Activated effector memory CD4-positive, alpha-beta T cell treated with anti-CD3 and anti-CD28 coated beads, Interleukin-2, amount 50 U/mL, for 16 hours (primary cell): ENCODE measurements at places on chromosomes 2 and 18.
A peak's percentile ranks its signal among the peaks of the same experiment; 100 is the strongest.

DNA sequence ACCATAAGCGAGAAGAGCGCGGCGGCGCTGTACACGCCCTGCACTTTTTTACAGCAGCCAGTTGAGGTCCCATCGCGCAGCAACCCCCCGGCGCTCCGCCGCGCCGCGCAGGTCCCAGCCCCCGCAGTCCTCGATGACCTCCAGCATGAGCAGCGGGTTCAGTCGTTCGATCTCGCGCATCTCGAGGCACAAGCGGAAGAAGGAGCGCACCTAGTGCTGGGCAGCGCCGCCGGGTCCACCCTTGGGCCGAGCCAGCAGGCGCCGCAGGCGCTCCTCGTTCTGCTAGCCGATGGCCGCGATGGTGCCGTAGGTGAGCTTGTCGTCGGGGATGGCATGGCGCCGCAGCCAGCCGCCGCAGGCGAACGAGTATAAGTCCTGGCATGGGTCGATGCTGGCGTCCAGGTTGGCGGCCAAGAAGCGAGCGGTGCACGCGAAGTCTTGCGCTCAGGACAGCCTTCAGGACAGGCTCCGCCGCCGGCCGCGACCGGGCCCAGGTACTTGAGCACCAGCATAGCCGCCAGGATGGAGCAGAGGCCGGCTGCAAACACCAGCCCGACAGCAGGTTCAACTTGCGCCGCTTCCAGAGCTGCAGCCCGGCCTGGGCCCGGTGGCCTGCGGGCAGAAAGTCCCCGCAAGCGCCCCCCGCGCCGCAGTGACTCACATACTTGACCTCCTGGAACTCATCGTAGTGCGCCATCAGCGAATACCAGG, 8.3 kb downstream of the ALPP start:
- no peak for DNase-seq

GRCh38 chr2:99140860-99141109, 722 bp upstream of the C2orf15 start:
- DNase-seq: no peak

DNA sequence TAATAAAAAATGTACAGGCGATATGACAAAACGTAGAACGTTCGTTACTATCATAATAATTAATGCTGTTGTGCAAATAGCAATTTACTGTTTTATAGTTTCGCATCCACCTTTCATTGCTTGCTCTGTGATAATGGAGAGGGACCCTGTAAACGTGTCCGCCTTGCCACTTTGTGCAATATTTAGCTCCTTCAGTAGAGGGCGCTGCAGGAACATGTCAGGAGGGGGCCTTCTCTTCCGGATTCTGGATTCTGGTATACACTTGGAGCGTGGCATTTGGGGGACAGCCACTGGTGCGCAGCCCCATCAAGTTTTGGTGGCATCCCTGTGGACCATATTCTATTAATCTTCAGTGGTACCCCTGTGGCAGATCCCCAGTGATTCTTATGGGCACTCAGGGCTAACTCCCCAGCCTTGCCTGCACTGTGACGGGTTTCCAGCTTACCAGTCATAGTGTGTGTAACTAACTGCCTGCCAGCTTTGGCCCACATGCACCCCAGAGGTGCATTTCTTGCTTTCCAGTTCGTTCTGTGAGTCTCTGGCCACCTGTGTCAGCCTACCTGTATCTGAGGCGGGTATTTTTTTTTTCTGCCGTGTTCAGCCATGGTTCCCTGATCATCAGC, 140.3 kb downstream of the CYRIA start:
- DNase-seq: no peak

DNA sequence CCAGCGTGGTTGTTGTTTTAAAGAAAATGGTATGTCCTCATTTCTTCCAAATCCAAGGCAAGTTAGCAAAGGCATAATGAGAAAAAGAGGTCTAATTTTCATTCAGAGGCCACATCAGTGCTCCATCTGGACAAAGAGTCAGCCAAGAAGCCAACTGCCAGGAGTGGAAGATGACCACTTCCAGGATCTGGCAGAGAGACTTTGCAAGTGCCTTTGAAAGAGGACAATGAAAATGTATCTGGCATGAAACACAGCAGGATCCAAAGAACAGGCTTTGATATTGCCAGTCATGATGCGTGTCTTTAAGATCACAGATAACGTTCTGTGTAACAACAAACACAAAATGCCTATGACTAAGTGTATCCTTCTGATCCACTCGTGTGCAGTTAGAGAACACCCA, 82.8 kb downstream of the AFF3 start:
- no peak for DNase-seq

GRCh38 chr2:69603146-69603743, 40.3 kb downstream of the AAK1 start:
- DNase-seq: no peak

- DNase-seq: no peak
These were observed 2.1 kb upstream of the TRIB2 start for GRCh38 chr2:12714391-12715221.

GRCh38 chr2:155708071-155708470, 624.5 kb downstream of the NR4A2 start:
- no peak for DNase-seq

DNA sequence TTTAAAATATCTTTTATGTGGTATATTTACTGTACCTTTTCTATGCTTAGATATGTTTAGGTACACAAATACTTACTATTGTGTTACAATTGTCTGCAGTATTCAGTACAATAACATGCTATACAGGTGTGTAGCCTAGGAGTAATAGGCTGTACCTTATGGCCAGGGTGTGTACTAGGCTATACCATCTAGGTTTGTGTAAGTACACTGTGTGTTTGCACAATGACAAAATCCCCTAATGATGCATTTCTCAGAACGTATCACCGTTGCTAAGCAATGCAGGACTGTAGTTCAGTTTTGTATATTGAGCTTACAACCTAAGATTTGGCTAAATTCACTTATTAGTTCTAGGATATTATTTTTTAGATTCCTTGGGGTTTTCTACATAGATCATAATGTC, 332.3 kb upstream of the HS6ST1 start:
- DNase-seq: no peak

GRCh38 chr18:4102901-4103300, 352.2 kb downstream of the DLGAP1 start:
- DNase-seq: no peak

GRCh38 chr2:9033385-9034168, 30.1 kb upstream of the MBOAT2 start:
- no peak for DNase-seq

GRCh38 chr2:159230145-159230877, 56.2 kb downstream of the WDSUB1 start:
- DNase-seq: no peak

- peak; percentile 76 for DNase-seq
These were observed 5.2 kb downstream of the ZFP36L2 start for GRCh38 chr2:43221124-43221762.

GRCh38 chr2:170022692-170023091, 155.3 kb upstream of the MYO3B start:
- no peak for DNase-seq

- no peak for DNase-seq
These were observed 10.5 kb downstream of the PLB1 start for GRCh38 chr2:28506112-28506910.

DNA sequence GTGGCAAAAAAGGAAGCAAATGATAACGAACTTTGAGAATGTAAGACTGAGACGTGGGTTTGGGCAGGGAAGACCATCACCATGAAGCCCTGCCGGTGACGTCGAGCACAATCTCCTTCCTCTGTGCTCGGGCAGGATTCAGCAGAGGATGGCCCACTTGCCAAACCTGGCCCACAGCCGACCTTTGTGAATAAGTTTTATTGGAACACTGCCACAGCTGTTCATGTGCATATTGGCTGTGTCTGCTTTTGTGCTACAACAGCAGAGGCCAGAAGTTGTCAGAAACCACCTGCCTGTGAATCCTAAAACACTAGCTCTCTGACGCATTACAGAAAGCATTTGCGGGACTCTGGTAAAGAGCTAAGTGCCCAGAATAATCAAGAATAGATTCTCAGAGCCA, 223.9 kb downstream of the MYT1L start:
- DNase-seq: no peak

DNA sequence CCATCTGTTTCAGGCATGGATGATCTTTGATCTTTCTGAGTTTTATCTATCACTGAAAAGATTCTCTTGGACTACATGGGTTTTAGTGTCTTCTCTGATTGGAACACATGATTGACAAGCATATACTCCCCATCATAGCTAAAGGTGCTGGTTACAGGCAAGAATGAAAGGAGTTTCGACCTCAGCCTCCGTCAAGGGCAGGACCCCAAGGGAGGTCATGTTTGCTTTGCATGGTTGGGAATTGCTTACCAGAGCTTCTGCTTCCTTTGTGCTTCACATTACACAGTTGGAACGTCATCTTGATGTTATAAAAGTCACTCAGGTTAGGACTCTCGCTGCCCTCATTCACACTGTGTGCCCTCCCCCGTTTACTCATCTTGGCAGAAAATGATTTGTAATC, 287.7 kb downstream of the PIK3C3 start:
- DNase-seq: no peak

DNA sequence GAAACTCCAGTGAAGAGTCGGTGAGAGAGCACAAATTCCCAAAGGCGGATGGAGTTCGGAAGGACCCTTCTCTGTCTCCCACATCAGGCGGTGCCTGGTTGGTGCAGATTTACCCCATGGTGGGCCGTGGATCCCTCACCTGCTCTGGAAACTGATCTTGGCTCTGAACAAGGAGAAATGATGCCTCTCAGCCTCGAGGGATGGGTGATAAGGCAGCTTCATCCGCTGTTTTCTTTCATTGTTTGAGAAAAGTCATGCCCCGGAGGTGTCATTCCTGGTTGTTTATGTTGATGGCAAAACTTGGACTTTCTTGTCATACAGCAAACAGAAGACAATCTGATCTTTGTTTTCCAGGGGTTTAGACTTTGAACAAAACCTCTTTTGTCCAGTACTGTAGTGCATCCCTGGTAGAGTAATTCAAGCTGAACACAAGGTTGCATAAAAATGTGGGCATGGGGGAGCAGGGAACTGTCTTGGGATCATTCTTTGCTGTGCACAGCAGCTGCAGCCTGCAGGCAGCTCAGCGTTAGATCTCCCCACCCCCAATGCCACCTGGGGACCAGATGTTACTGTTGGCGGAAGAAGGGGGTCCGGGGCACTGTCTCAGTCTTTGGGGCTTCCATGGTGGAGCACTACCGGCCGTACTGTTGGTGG, 81.3 kb downstream of the NFATC1 start:
- no peak for DNase-seq

- DNase-seq: no peak
These were observed 84.6 kb upstream of the RANBP2 start for GRCh38 chr2:108634576-108635160.

DNA sequence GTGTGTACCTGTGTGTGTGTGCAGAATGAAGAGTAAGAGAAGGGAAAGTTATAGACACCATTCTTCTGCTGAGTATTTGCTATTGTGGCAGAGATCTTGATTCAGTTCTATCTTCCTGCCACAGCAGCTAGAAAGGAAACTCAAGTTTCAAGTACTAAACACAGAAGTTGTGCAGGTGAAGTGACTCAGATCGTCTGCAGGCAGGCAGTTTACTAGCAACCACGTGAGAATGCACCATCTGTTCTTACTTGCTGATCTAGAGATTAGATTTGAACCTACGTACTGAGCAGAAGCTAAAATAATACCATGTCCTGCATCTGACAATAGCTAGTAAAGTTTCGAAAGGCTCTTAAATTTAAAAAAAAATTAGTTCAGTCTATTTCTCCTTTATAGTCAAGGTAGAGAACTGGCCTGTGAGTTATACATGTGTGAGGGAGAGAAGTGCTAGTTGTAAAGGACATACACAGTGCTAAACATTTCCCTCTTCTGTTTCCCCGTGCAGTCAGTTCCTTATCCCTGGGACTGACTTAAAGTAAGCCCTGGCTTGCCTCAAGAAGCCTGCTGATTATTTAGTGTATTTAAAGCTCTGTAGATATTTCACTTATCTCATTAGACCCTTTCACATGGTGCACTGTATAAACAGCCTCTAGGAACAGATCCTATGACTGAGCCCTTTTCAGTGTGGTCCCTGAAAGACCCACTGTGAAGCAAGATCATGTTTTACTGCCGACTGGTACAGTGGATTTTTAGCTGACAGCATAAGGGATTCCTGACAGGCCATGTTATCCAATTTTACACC, 45.0 kb downstream of the SLC38A11 start:
- DNase-seq: no peak
